SHP77 treated with DMSO at 0.1 percent for 48 hours (cell line): ENCODE measurements at places on chromosomes 7 and 10.

DNA sequence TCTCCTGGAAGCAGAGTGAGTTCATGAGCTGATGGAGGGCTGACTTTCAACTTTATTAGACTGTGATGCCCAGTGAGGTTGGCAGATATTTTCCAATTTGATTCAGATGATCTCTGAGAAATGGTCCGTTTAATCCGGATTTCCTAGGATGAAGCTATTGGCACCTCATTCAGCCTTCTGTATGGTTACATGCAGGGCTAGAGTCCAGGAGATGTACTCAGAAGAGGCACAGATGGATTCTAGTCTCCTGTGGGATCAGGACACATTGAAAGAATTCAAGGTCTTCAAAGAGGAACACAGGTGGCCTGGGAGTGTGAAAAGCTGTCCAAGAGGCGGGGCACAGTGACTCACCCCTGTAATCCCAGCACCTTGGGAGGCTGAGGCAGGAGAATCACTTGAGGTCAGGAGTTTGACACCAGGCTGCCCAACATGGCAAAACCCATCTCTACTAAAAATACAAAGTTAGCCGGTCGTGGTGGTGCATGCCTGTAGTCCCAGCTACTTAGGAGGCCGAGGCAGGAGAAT lies 23.0 kb upstream of the RHEB start:
- DNase-seq = no peak

GRCh38 chr7:111841596-111842205 lies 279.4 kb upstream of the IMMP2L start:
- DNase-seq = no peak

GRCh38 chr7:100629117-100629716 lies 12.1 kb downstream of the TFR2 start:
- no peak for DNase-seq

DNA sequence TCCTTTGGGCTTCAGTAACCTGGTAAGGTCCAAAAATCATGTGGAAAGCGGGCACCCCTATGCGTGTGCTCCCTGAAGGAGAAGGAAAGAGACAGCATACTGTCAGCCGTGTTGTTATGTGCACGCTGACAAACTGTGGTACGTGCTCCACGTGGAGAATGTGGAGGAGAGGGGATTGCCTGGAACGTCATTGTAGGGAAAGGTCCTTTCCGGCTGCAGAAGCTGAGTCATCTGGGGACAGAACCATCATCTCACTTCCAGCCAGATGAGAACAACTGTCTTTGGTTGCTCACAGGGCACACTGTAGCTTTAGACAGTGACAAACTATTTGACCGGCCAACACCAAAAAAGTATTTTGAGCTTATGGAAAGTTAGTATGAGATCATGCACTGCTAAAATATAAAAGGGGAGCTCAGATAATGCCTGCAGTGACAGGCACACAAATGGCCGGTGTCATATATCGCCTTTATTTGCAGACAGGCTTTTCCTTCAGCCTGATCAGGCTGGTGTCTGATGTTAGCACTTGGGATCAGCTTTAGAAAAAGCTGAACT lies 38.8 kb upstream of the GRB10 start:
- DNase-seq = peak; percentile 59

GRCh38 chr10:87054373-87055295 lies 34.5 kb downstream of the FAM25A start:
- DNase-seq = no peak
